ENCODE measurements at places on chromosomes 1 and 21. TPM values are rescaled to one million over a fixed set of nuclear protein-coding genes. Genes with fewer than 3 reads are reported as not detected.
A peak's percentile ranks its signal among the peaks of the same experiment; 100 is the strongest.

DNA sequence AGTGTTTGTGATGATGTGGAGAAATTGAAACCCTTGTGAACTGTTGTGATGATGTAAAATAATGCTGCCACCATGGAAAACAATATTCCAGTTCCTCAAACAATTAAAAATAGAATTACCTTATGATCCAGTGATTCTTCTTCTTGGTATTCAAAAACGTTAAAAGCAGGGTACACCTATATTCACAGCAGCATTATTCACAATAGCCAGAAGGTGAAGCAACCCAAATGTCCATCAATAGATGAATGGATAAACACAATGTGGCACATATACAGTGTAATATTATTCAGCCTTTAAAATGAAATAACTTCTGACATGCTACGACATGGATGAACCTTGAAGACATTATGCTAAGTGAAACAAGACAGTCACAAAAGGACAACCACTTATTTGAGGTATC, 59.2 kb downstream of the LYPLAL1 start:
- H3K27ac ChIP-seq: no peak overlapping the region
- no peak for DNase-seq
- no peaks in the 10 kb centered on the region for H3K27me3 ChIP-seq
- H3K36me3 ChIP-seq: peaks cover 3% of the 10 kb centered on the region
- H3K4me1 ChIP-seq: no peaks in the 10 kb centered on the region

DNA sequence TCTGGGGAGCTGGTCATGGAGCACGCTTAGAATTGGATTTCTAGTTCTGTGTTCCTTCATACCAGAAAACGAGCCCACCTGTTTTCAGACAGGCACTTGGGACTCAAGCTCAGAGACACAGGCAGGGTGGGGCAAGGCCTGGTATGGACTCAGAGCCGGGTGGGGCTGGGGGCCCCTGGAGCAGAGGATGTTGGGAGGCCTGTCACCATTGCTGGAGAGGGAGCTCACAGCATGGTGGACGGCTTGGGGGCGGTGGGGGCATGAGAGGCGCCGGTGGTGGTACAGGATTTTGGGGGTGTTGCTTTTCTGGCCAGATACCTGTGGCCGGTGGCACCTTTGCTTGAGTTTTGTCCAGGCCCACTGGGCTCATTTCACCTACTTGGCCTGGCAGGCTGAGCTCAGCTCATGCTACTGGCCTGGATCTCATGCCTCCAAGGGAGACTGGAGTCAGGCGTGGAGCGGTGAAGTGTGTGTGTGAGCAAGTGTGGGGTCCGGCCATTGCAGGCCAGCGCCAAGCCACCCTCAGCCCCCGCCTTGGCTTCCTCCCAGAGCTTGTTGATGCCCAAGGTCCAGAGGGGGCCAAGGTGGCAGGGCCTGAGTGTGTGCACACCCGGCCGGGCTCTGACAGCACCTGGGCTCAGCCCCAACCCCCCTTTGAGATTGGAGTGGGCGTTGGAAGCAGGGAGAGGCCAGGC, 8.7 kb downstream of the SLX9 start:
- H3K4me1 ChIP-seq: peaks cover 4% of the 10 kb centered on the region
- peaks cover 7% of the 10 kb centered on the region for H3K36me3 ChIP-seq
- DNase-seq: no peak
- no peak overlapping the region for H3K4me3 ChIP-seq

GRCh38 chr1:4173731-4174130, 273.7 kb upstream of the C1orf174 start:
- no peak for DNase-seq
- no peaks in the 10 kb centered on the region for H3K36me3 ChIP-seq
- no peak overlapping the region for H3K27ac ChIP-seq
- H3K4me1 ChIP-seq: peaks cover 2% of the 10 kb centered on the region

The C1orf185 gene
- total RNA-seq: not detected

The XCL2 gene
- total RNA-seq: 139 TPM

GRCh38 chr1:33143176-33143575, 38.7 kb downstream of the TRIM62 start:
- no peaks in the 10 kb centered on the region for H3K36me3 ChIP-seq
- no peak overlapping the region for H3K27ac ChIP-seq
- no peak for DNase-seq
- H3K4me3 ChIP-seq: no peak overlapping the region

The HMCN1 gene
- 0.02 TPM for total RNA-seq

DNA sequence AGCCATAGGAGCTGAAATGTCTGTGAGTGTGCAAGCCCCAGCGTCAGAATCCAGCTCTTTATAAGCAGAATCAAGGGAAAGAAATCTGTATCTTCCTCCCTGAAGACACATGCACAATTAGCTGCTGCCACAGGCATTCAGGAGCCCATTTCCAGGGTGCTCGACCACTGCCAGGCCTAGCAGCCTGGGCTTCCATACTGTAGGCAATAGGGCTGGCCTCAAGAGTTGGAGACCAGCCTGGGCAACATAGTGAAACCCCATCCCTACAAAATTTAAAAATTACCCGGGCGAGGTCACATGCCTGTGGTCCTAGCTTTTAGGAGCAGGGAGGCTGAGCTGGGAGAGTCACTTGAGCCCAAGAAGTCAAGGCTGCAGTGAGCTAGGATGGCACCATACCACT, 41.0 kb downstream of the NEK2 start:
- no peak overlapping the region for H3K27ac ChIP-seq
- no peaks in the 10 kb centered on the region for H3K36me3 ChIP-seq
- peaks cover 12% of the 10 kb centered on the region for H3K27me3 ChIP-seq
- no peak for DNase-seq
- H3K4me1 ChIP-seq: peaks cover 3% of the 10 kb centered on the region
- no peak overlapping the region for H3K4me3 ChIP-seq

DNA sequence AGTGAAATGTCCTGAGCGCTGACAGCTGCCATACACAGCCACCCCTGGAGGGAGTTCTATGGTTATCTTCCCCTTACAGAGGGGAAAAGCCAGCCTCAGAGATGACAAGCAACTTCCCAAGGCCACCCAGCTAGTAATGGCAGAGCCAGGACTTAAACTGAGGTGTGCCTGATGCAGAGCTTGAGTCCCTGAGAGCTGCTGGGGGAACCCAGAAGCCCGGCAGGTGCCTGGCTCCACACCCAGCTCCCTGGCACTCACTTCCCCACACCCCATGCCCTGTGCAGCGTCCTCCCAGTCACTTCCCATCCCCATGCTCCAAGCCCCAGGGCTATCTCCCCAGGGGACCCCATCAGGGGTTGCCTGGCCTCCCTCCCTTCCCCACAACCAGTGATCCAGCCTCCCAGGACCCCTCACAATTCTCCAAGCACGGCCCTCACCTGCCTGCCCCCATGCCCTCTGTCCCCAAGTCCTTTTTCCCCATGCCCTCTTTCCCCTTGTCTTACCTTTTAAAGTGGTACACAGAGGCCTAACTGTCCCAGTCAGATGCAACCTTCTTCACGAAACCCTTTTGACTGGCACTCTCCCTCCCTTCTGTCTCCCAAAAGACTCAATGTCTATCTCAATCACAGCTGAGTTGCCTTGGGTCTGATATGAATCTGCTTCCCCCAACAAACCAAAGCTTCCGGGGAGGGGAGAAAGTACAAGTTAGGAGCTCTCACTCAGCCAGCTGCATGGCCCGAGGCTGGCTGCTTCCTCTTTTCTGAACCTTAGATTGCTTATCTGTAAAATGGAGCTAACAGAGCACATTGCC, 39.8 kb upstream of the LRP8 start:
- peak; percentile 17 for DNase-seq
- no peaks in the 10 kb centered on the region for H3K36me3 ChIP-seq
- peaks cover 16% of the 10 kb centered on the region for H3K4me1 ChIP-seq

- no peaks in the 10 kb centered on the region for H3K4me1 ChIP-seq
- no peak overlapping the region for H3K4me3 ChIP-seq
- H3K27me3 ChIP-seq: no peaks in the 10 kb centered on the region
These were observed 203.4 kb downstream of the HS2ST1 start for GRCh38 chr1:87117761-87118368.

The DIO1 gene
- total RNA-seq: not detected

GRCh38 chr1:119266858-119267257, 101.7 kb upstream of the HAO2 start:
- DNase-seq: no peak
- no peak overlapping the region for H3K4me3 ChIP-seq

Data from activated naive CD8-positive, alpha-beta T cell treated with anti-CD3 and anti-CD28 coated beads for 36 hours (primary cell).